GM23248 (cell line): ENCODE measurements at places on chromosomes 16 and 17. TPM values are rescaled to one million over a fixed set of nuclear protein-coding genes. Genes with fewer than 3 reads are reported as not detected.

DNA sequence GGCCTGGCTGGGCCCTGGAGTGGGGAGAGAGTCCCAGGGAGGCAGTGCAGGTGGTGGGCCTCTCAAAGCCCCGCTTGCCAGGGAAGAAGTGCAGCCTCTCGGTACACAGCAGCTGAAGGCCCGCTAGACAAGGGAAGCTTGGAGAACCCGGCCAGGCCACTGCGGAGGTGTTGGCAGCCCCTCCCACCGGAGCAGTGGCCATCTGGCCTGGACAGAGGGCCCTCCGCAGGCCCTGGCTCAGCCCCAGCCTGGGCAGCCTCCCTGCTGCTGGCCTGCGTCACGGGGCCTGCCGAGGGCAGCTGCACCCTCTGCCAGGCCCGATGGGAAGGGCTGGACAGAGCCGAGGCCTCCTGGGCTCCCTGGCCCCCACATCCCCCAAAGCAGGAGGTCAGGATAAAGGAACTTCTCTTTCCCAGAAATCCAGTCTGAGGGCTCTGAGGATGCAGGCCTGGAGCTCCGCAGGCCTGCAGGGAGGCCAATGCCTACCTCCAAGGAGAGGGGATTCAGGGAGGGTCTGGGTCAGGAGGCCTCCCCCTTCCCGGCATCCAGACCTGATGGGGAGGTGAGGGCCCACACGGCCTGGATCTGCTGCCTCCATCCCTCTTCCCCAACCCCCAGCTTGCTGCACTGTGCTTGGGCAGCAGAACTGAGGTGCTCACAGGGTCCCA lies 4.3 kb downstream of the SPPL2C start:
- H3K36me3 ChIP-seq: no peaks in the 10 kb centered on the region
- DNase-seq: peak; percentile 22
- H3K27me3 ChIP-seq: no peaks in the 10 kb centered on the region
- no peak overlapping the region for H3K27ac ChIP-seq
- H3K4me3 ChIP-seq: no peak overlapping the region
- no peaks in the 10 kb centered on the region for H3K4me1 ChIP-seq

- H3K27ac ChIP-seq: no peak overlapping the region
- H3K4me1 ChIP-seq: no peaks in the 10 kb centered on the region
- no peak for DNase-seq
- H3K36me3 ChIP-seq: no peaks in the 10 kb centered on the region
- H3K4me3 ChIP-seq: no peak overlapping the region
These were observed 128.6 kb downstream of the SOX9 start for GRCh38 chr17:72249441-72249840.

Gene TNRC6C
- 2.3 and 4.3 TPM in 2 replicates for total RNA-seq

Gene PEMT
- 53.0 and 62.0 TPM in 2 replicates for total RNA-seq

Gene CPD
- 82.5 and 121 TPM in 2 replicates for total RNA-seq

DNA sequence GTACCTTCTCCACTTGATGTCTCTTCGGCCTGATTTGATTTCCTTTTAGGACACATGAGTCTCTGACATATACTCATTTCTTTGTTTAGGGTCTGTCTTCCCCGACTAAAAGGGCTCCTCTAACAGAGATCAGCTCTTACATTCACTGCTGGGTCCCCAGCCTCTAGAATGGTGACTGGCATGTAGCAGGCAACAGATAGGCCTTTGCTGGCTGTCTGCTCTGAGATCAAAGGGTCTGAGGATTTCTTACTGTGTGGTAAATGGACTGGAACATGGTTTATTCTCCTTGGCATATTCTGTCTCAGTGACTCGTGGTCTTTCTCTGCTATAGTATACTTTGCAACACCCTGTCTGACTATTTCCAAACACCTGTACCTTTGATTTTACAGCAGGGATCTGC lies 16.7 kb downstream of the DNAAF1 start:
- DNase-seq: no peak
- H3K4me1 ChIP-seq: no peaks in the 10 kb centered on the region
- no peak overlapping the region for H3K4me3 ChIP-seq
- no peak overlapping the region for H3K27ac ChIP-seq
- no peaks in the 10 kb centered on the region for H3K36me3 ChIP-seq

DNA sequence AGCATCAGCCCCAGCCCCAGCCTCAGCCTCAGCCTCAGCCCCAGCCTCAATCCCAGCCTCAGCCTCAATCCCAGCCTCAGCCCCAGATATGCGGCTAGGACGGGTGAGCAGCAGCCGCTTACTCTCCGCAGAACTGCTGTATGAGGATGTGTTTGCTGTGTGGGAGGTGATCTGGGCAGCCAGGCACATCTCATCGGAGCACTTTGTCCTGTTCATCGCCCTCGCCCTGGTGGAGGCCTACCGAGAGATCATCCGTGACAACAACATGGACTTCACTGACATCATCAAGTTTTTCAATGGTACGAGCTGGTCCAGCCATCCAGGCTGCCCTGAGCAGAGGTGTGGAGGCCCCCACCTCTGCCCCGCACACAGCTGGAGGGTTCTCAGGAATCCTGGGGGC lies 22.0 kb downstream of the MNT start:
- H3K4me3 ChIP-seq: no peak overlapping the region
- no peak overlapping the region for H3K27ac ChIP-seq
- H3K4me1 ChIP-seq: no peaks in the 10 kb centered on the region
- H3K36me3 ChIP-seq: no peaks in the 10 kb centered on the region
- no peak for DNase-seq
- H3K27me3 ChIP-seq: no peaks in the 10 kb centered on the region

Gene C1QTNF8
- total RNA-seq: not detected in 2 replicates

Gene SLC5A11
- total RNA-seq: not detected in 2 replicates

Gene SCN4A
- not detected in 2 replicates for total RNA-seq

DNA sequence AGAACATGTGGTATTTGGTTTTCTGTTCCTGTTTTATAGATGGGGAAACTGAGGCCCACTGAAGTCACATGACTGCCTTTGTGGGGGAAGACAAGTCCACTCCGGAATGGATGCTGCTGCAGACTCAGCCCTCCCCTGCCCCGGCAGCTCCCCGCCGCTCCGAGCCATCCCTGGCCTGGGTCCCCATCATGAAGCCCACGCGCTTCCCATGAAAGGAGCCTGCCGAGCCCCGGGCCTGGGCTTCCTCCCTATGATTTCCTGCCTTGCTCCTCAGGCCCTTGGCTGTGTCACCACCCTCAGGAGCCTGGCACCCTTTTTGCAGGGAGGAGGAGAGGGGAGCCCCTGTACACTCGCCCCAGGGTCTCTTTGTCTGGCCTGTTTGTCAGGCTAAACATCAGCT lies 125.3 kb upstream of the FOXF1 start:
- DNase-seq: no peak
- no peaks in the 10 kb centered on the region for H3K27me3 ChIP-seq
- H3K4me1 ChIP-seq: peaks cover 29% of the 10 kb centered on the region
- H3K27ac ChIP-seq: no peak overlapping the region

DNA sequence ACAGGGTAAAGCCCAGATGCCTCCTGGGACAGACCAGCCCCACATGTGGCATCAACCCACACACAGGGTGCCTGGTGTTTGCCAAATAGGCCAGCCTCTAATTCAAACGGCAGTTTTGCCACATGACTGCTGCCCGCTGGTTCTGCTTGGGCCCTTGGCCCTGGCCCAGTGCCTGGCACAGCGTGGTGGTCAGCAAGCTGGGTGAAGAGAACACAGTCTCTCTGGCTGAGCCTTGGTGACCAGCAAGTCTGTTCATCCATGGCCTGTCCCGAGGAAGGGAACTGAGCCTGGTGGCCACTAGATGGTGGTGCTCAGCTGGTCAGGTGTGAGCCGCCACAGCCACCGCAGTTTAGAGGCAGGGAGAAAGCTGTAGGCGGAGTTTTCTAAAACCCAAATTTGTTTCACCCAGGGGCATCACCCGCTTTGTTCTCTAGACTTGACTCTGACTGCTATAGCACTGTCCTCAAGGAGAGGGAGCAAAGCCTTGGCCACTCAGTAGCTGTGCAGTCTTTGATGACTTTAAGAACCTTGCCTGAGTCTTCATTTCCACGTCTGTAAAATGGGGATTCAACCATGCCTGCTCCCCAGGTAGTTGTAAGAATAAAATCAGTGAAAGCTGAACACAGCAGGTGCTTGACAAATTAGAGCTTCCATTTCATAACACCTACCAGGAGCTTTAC lies 4.7 kb upstream of the GFAP start:
- no peak overlapping the region for H3K4me3 ChIP-seq
- H3K36me3 ChIP-seq: no peaks in the 10 kb centered on the region
- H3K4me1 ChIP-seq: peaks cover 13% of the 10 kb centered on the region

DNA sequence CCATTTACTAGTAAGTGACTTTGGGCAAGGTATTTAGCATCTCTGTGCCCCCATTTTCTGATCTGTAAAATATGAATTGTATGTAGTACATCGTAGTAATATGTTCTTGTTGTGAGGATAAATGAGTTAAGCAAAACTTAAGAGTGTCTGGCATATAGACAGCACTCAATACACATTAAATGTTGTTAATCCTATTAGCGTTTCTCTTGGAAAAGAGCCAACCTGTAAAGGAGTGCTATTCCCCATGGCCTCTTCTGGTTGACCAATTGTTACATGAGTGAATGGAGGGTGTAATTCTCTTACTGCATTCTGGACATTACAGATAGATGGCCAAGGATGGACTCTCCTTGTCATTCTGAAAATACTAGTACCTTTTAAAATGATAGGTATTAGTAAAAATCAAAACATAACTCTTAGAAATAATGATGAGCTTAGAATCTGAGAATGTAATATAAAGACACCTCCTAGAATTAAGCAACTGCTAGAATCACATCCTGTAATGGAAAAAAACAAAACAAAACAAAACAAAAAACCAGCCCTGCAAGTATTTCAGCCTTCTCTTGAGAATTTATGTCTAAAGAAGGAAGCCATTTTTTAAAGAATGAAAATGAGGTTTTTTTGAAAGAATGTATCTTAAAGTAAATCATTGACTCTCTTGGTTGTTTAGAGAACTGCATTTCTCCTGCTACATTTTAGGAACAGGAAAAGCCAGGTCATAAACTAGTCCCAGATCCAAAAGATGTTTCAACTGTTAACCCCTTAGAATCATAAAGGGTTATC lies 30.5 kb downstream of the IQCK start:
- peaks cover 5% of the 10 kb centered on the region for H3K4me1 ChIP-seq
- no peaks in the 10 kb centered on the region for H3K36me3 ChIP-seq
- H3K27me3 ChIP-seq: no peaks in the 10 kb centered on the region
- H3K27ac ChIP-seq: no peak overlapping the region
- H3K4me3 ChIP-seq: no peak overlapping the region
- peak; percentile 7 for DNase-seq

DNA sequence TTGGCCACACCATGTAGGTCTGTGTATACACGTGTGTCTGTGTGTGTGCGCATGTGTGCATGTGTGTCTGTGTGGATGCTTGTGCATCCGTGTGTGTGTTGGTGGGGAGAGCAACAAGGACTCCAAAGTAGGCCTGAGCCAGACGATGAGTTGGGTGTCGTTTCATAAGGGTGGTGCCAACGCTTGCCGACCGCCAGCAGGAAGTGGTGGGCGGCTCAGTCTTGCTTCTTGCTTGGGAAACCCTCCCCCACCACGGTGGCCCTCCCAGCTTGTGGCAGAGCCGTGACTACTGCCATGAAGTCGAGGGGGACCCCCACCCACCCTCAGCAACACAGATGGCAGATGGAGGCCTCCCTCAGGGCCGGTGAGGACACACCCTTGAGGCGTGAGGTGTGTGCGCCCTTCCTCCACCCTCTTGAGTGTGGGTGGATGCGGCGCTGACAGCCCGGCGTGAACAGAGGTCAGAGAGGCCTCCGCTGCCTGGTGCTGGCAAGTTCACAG lies 17.5 kb downstream of the SBK1 start:
- H3K4me1 ChIP-seq: no peaks in the 10 kb centered on the region
- H3K4me3 ChIP-seq: no peak overlapping the region
- H3K27me3 ChIP-seq: peaks cover 5% of the 10 kb centered on the region; the same call in 1 of the 2 replicates
- H3K36me3 ChIP-seq: no peaks in the 10 kb centered on the region
- no peak overlapping the region for H3K27ac ChIP-seq
- no peak for DNase-seq

Gene TBC1D3C
- total RNA-seq: not detected in 2 replicates

Gene C16orf89
- total RNA-seq: not detected in 2 replicates

DNA sequence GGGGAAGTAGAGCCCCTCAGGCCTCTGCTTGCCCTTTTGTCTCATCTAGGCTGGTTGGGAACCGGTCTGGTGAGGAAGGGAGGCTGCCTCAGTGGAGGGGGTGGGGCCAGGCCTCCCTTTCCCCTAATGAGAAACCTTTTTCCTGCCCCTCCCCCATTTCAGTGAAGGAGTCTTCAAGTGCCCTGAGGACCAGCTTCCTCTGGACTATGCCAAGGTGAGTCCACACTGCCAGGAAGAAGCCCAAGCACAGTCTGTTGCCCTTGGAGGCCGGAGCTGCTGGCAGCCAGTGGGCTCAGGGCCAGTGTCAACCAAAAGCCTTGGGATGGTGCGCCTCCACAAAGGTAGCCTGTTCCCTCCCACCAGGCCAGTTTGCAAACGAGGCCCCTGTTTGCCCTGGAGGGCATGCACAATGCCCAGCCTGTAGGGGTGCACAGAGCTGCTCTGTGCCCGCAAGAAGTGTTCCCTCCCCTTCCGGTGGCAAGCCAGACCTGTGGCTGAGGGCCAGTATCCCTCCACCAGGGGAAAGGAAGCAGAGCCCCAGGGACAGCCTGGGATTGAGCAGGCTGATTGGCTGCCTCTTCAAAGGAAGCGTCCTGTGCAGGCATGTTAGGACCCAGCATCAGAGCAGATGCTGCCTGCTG lies 3.4 kb downstream of the TRAF4 start:
- H3K4me3 ChIP-seq: no peak overlapping the region
- peaks cover 4% of the 10 kb centered on the region; the same call in 1 of the 2 replicates for H3K36me3 ChIP-seq
- no peaks in the 10 kb centered on the region for H3K27me3 ChIP-seq
- H3K4me1 ChIP-seq: peaks cover 21% of the 10 kb centered on the region
- no peak for DNase-seq

DNA sequence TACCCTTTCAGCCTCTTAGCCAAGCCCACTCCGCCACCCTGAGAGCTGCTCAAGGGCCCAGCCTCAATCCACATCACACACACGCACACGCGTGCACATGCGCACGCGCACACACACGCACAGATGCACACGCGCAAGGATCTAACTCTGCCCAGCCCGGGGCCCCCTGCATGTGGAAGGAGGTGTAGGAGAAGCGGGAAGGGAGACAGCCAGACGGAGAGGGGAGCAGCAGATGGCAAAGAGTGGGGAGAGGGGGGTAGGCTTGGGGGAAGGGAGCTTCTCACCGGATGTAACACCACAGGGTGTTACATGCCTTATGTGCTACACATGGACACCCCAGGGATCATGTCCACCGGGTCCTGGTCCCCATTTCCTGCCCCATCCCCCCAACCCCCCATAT lies 15.3 kb downstream of the DLG4 start:
- H3K27ac ChIP-seq: no peak overlapping the region
- DNase-seq: no peak
- no peaks in the 10 kb centered on the region for H3K27me3 ChIP-seq
- peak overlapping the region; percentile 70; the same call in 1 of the 2 replicates for H3K4me3 ChIP-seq

DNA sequence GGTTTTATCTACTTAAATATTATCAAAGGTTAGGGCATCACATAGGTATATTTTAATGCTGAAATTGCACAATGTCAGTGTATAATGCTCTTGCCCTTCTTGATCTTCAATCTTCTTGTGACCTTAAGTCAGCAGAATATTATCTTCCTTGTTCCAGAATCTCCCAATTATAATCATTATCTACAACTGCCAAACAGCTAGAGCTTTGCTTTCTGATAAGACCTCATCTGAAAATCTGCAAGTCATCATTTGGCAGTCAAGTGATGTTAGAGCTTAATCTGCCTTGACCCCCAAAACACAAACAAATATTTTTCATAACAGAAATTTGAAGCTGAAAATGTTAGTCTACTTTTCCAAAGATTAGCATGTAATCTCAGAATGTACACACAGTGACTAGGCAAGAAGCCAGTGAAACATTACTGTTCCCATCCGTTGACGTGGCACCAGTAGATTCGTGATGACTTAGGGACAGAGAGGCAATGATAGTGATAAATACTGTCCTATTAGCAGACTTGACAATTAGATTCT lies 19.8 kb downstream of the REXO5 start:
- H3K4me1 ChIP-seq: no peaks in the 10 kb centered on the region
- H3K27me3 ChIP-seq: no peaks in the 10 kb centered on the region
- no peak overlapping the region for H3K27ac ChIP-seq
- DNase-seq: no peak
